ENCODE measurements at places on chromosomes 7 and 10. TPM values are rescaled to one million over a fixed set of nuclear protein-coding genes. Genes with fewer than 3 reads are reported as not detected.

DNA sequence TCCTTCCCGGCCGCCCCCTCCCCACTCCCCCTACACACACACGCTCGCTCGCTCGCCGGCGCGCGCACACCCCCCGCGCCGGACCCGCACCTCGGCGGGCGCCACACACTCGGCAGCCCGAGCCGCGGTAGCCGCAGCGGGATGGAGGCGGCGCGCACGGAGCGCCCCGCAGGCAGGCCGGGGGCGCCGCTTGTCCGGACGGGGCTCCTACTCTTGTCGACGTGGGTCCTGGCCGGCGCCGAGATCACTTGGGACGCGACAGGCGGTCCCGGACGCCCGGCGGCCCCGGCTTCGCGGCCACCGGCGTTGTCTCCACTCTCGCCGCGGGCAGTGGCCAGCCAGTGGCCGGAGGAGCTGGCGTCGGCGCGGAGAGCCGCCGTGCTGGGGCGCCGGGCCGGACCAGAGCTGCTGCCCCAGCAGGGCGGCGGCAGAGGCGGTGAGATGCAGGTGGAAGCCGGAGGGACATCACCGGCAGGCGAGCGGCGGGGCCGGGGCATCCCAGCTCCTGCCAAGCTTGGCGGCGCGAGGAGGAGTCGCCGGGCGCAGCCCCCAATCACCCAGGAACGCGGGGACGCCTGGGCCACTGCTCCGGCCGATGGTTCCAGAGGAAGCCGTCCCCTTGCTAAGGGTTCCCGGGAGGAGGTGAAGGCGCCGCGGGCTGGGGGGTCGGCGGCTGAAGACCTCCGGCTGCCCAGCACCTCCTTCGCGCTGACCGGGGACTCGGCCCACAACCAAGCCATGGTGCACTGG lies at the start of gene SORCS3:
Gene SORCS3, plus strand, starts transcription at position 104 of the 750 bp plus-strand sequence.
- DNase-seq = no peak

GRCh38 chr7:128940494-128941322 lies 3.0 kb downstream of the IRF5 start:
- DNase-seq = no peak

DNA sequence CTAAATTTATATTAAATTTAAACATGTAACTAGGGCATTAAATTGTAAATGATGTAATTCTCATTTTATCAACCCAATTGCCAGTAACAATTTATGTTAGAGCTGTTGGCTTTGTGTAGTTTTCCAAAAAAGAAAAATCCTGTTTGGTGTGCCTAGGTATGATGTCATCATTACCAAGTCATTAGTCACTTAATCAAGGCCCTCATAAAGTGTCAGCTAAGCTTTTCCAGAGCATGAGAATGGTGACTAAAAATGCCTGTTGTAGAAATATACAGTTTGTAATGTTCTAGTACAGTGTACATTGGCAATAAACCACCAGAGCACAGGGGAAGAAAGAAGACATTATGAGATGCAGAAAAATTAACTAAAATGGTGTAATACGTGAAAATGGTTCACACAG lies 593.8 kb upstream of the ANKRD30A start:
- no peak for DNase-seq

DNA sequence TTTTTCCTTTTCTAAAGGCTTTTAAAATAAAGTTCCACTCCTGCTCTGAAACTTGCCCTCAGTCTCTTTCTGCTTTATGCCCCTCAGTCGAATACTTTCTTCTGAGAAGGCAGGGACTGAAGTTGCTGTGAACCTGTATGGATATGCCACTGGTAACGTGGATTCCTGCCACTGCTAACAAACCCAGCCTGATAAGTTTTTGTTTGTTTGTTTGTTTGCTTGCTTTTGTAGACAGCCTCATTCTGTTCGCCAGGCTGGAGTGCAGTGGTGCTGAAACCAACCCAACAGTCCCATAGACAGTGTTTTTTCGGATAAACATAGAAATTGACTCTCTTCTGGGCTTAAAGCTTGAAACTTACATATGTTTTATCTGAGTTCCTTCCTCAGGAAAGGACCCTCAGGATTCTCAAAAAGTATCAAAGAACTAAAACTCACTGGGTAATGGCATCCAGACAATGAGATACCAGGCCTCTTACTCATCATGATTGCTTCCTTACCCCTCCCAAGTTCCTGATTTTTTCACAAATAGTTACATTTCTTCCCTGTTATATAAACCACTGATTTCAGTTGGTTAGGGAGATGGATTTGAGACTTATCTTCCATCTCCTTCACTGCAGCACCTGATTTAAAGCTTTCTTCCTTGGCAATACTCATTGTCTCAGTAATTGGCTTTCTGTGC lies 273.6 kb downstream of the SDHAF3 start:
- DNase-seq = no peak

GRCh38 chr10:84029840-84030239 lies 109.5 kb upstream of the GHITM start:
- DNase-seq = no peak

DNA sequence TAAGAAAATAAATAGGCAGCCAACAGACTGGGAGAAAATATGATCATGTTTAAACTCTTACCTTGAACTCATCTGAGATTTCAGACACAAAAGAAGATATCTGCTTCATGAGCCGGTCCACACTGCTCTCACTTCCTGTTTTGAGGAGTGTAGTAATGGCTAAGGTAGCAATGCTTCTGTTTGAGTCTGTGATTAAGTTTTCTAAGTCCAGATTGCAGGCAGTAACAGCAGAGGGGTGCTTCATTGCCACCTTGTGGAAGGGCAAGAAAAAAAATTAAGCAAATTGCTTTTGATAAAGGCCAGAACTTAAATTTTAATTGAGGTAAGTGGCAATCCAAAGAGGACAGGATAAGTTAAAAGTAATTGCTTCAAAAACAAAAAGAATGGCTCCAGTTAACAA lies 69.1 kb downstream of the MEST start:
- no peak for DNase-seq

Gene FZD8
- total RNA-seq = 4.3 TPM

Gene CAV1
- total RNA-seq = 66.0 TPM

Data from gastrocnemius medialis (tissue), 4 donors.